Amniotic epithelial cell (primary cell): ENCODE measurements at places on chromosomes 3 and 15.

GRCh38 chr15:69285834-69286233 lies 12.9 kb upstream of the PAQR5 start:
- DNase-seq, result no peak

DNA sequence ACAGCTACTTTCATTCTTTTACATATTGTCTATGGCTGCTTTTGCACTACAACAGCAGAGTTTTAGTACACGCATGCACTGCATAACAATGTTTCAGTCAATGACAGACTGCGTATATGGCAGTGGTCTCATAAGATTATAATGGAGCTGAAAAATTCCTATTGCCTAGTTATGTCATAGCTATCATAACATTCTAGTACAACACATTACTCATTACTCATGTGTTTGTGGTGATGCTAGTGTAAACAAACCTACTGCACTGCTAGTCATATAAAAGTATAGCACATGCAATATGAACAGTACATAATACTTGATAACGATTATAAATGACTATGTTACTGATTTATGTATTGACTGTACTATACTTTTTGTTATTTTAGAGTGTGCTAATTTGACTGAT lies 47.9 kb downstream of the QTRT2 start:
- DNase-seq, result peak; percentile 13

GRCh38 chr15:43440721-43441281 lies 52.2 kb downstream of the TP53BP1 start:
- DNase-seq, result peak; percentile 98

DNA sequence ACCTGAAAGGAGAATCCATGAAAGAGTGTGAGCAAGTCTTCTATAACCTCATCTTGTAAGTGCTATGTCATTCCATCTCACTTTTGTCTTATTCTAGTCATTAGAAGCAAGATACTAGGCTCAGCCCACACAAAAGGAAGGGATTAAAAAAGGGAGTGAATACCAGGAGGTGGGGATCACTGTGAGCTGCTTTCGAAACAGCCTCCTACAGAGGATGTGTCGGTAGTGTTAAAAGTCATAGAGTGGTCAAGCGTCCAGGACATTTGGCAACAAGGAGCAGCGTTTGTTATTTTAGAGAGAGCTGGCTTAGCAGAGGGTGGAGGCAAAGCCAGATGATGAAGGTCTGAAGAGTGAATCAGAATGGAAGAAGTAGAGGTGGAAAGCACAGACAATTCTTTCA lies 11.7 kb upstream of the ZNF148 start:
- peak; percentile 90 for DNase-seq

DNA sequence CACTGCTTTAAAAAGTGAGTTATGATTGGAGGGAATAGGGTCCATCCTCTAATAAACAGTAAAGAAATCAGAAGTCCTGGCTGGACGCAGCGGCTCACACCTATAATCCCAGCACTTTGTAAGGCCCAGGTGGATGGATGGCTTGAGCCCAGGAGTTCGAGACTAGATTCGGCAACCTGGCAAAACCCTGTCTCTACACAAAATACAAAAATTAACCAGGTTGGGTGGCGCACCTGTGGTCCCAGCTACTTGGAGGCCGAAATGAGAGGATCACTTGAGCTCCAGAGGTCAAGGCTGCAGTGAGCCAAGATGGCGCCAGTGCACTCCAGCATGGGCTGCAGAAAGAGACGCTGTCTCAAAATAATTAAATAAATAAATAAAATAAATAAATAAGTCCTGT lies 171.2 kb downstream of the POTEB3 start:
- no peak for DNase-seq

DNA sequence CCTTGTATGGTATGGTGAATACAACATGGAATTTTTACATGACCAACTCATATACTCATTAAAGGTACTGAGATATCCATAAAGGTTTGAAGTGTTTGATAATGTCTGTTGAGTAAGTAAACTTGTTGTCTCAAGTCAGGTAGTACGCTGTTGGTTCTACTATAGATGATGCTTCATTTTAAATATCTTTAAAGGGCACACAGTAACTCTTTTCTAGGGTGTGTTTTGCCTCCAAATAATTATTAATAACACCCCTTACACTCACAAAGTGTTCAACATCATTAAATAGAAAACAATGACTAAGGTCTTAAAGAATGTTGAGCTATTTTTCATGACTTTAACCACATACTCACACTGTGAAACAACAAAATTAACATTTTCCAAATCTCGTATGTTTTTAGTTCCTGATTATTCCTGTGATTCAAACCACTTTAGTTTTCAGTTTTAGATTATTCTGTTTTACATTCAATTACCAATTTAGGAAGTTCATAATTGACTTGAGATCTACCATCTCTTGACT lies 220.0 kb upstream of the NANOGP8 start:
- DNase-seq, result peak; percentile 45

GRCh38 chr15:100189849-100190248 lies 151.9 kb downstream of the ADAMTS17 start:
- DNase-seq, result peak; percentile 0

DNA sequence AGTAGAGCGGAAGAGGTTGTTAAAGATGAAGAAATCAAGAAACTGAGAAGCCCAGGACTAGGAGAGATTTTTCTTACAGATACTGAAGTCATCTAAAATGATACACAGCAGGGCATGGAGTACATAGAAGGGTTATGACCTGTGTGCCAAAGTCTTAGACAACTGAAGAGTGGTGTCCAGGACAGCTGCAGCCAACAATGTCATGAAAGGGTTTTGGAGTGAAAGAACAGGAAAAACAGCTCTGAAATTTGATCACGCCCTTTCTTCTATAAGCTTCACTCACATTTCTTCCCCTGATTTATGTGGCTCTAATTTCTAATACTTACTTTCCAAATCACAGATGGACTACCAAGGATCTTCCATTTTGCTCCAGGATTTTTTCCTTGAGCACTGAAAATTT lies 3.0 kb downstream of the CFAP20DC start:
- no peak for DNase-seq

DNA sequence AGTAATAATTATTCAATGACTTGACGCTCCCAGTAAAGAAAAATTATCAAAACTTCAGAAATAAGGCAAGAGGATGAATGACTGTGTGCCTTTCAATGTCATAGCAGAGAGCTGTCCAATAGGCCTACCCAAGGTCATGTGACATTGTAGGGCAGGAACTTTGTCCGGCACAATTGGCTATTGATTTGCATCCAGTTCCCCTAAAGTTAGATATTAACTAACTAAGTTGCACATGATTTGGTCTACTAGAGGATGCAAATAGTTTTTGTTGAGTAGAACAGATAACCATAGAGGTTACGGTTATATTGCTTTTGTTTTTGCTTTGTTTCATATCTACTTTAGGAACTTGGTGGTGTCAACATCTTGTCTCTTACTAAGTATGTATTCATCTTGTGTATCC lies 127.9 kb upstream of the PFN2 start:
- no peak for DNase-seq

- no peak for DNase-seq
Observed at GRCh38 chr3:69420781-69421520, 35.1 kb upstream of the FRMD4B start.

- peak; percentile 59 for DNase-seq
Observed at GRCh38 chr3:156762631-156763185, 63.4 kb upstream of the LEKR1 start.

DNA sequence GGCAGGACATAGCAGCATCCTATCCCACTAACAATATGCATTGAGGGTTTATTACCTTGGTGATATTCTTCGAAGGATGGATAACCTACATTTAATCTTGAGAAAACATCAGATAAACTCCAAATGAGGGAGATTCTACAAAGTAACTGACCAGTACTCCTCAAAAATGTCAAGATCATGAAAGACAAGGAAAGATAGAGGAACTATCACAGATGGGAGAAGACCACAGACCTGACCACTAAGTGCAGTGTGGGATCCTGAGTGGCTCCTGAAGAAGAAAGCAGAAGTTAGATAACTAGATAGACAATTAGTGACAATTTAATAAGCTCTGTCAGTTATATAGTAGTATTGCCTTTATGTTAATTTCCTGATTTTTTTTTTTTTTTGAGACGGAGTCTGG lies 17.7 kb upstream of the CGNL1 start:
- no peak for DNase-seq

DNA sequence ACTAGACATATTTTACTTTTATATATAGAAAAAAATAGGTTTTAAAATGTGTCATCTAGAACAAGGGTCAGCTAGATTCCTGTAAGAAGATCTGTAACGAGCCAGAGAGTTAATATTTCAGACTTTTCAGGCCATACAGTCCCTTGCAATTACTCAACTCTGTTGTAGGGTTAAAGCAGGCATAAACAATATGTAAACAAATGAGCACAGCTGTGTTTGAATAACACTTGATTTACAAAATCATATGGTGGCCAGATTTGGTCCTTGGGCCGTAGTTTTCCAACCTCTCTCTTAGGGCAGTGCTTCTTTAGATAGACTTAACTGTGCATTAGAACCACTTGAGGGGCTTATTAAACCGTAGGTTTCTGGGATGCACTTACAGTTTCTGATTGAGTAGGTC lies 19.6 kb downstream of the LRRC57 start:
- no peak for DNase-seq

DNA sequence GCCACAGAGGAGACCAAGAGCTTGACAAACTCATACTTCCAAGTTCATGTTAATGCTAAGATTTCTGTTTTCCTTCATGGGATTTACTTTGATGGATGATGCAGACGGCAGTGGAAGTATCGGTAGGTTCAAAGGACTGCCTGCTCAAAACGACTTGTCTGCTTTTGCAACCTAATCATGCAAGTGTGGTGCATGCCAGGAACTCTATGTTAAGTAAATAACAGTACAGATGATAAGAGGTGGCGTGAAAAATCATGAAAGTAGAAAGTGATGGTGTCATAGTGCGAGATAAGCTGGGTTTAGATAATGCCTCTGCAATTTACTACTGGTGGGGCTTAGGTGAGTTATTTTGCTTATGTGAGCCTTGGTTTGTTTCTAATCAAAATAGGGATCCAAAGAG lies 14.7 kb upstream of the LMCD1 start:
- peak; percentile 99 for DNase-seq

GRCh38 chr3:194993896-194994295 lies 277.1 kb downstream of the XXYLT1 start:
- no peak for DNase-seq

- peak; percentile 63 for DNase-seq
Observed at GRCh38 chr15:66955871-66956585, 109.4 kb upstream of the SMAD3 start.

GRCh38 chr3:58429657-58430056 lies 4.0 kb downstream of the PDHB start:
- DNase-seq, result no peak

GRCh38 chr3:170558427-170558826 lies 27.4 kb downstream of the SLC7A14 start:
- DNase-seq, result no peak

GRCh38 chr3:113132571-113132996 lies 78.8 kb upstream of the BOC start:
- peak; percentile 66 for DNase-seq

DNA sequence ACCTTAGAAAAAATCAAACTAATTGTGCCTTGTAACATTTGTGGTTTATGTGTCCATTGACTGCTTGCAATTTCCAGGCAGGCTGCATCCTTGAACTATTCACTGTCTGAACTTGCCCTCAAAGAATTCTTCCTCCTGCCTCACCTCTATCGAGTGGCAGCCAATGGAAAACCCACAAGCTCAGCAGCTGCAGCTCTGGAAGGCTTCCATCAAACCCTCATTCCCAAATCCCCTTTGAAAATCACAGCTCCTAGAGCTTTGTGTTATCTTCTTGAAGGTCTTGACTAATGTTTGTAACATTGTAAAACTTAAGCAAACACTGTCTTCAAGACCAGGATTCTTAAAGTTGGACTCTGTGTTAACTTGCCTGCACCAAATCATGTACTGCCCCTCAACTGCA lies 81.1 kb downstream of the FILIP1L start:
- DNase-seq, result peak; percentile 97

DNA sequence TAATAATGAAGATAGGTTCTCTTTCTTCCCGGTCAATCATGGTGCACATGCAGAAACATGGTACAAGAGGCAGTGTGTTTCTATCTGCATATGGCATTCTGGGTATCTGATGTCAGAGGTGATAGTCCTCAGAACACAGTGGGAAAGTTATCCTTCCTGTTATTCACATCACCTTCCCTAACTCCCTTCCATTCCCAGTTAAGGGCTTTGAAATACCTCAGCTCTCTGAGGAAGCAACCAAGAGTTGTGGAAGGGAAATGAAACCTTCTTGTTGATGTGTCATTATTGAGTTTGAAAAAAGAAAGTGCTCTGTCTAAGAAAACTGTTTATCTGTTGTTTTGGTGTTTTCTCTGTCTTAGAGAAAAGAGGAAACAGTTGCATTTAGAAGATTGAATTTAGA lies 21.9 kb upstream of the P2RY13 start:
- no peak for DNase-seq

DNA sequence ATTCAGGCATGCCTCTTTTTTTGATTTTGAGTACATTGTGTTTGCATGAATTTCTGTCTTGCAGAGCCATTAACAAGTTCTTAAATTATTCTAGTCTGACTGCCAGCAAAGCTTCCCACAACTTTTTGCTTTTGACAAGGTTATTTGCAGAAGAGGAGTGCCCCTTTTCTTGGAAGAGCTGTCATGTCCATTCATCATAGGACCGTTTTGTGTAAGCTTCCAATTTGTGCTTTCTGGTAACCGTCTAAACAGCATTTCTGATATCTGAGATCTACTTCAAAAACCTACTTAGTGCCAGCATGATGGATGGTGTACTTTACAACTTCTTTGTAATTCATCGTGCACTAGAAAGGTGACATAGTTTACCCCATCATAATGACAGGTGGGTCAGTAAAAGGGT lies 379.7 kb downstream of the NAALADL2 start:
- DNase-seq, result no peak

- DNase-seq, result no peak
Observed at GRCh38 chr15:91885714-91886270, 32.3 kb downstream of the SLCO3A1 start.

DNA sequence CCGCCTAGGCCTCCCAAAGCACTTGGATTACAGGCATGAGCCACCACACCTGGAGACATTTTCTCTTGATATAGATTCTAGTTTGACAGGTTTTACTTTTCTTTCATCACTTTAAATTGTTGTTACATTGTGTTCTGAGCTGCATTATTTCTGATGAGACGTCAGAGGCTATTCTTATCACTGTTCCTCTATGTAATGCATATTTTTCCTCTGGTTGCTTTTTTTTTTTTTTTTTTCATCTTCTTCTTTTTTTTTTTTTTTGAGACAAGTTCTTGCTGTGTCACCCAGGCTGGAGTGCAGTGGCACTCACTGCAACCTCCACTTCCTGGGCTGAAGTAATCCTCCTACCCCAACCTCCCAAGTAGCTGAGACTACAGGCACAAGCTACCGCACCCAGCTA lies 41.2 kb downstream of the TRA2B start:
- peak; percentile 50 for DNase-seq

DNA sequence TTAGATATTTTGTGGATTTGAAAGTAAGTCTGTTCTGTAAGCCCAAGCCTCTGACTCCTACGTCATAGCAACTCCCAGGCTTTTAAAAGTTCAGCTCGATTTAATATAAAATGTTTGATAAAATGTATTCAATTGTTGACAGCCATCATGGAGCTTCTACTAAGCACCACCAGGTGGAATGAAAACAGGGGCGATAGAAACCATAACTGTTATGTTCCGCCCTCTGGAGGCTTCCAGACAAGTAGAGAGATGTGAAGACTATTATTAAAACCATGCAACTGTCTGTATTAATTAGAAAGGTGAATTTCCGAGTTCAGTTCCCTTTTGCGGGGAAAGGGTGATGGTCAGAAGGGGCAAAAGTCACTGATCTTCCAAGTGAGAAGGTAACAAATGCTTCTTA lies 292.2 kb downstream of the NR2F2 start:
- DNase-seq, result no peak

- peak; percentile 91 for DNase-seq
Observed at GRCh38 chr3:147945968-147946519, 536.9 kb downstream of the ZIC1 start.

- DNase-seq, result no peak
Observed at GRCh38 chr15:66625974-66626373, 60.2 kb upstream of the LCTL start.
